ENCODE measurements at places on chromosomes 16 and 17.

DNA sequence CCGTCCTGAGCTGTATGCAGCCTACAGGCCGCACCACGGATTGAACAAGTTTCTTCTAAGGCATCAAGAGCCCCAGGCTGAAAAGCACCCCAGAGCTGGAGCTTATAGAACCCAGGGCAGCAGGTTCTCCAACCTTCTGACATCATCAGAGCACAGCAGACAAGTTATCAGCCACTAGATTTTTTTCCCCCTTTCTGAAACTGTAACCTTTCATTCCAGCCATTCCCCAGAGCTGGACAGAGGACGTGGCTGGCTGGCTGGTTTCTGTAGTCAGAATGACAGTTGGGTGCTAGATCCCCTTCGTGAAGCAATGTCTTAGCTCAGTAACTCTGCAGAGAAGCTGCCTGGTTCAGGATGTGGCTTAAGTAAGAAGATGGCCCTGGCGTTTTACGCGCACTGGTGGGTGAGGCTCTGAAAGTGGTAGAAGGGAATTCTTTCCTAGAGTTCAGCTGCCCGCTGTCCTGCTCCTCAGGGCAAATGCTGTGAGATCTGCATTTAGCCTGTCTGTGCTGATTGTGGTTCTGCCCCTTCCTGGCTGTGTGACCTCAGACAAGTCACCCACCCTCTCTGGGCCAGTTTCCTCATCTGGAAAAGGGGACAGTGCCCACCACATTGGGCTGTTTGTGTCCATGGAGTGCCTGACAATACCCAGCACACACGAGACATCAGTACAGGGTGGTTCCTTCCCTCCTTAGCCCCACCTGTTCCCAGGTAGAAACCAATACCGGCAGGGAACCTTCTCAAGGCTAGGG lies 9.1 kb downstream of the DEXI start:
- DNase-seq = no peak

- no peak for DNase-seq
These were observed 54.8 kb downstream of the VAC14 start for GRCh38 chr16:70746040-70746707.

DNA sequence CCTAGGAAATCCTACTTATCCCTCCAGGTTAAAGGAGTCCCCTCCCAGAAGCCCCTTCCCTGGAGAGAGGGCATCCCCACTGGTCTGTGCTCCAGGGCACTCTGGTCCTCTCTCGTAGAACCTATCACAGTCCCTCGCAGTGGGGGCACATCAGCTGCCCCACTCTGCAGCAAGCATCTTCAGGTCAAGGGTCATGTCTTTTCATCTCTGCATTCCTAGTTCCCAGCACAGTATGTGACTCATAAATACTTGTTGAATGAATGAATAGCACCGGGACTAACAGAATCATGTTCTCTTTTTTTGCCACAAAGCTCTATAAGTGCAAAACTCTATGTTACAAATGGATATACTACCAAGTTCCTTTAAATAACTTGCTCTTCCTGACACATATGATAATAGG lies 36.0 kb downstream of the RNF157 start:
- no peak for DNase-seq

GRCh38 chr17:72287586-72287985 lies 166.8 kb downstream of the SOX9 start:
- DNase-seq = no peak

- no peak for DNase-seq
These were observed 476.9 kb upstream of the CDH5 start for GRCh38 chr16:65889533-65889966.

DNA sequence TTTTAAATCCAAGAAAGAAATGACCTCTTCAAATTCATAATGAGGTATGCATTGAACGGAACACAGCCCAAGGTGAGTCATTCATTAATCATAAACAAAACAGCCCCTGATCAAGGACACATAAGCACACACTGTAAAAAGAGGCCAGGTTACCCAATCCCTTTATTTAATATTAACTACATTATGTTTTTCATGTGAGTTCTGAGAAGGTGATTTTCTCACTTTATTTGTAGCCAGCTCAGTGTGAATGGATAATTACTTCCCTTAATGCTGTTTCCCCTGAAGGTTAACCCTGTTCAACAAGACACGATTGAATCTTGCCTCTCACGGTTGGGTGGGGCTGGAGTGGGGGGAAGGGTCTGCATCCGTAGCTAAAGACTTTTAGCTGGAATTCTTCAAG lies 257.3 kb upstream of the SALL1 start:
- DNase-seq = no peak

- DNase-seq = no peak
These were observed 83.1 kb downstream of the SEC14L1 start for GRCh38 chr17:77223642-77224420.

- DNase-seq = no peak
These were observed 52.0 kb downstream of the RNF213 start for GRCh38 chr17:80312621-80313135.

DNA sequence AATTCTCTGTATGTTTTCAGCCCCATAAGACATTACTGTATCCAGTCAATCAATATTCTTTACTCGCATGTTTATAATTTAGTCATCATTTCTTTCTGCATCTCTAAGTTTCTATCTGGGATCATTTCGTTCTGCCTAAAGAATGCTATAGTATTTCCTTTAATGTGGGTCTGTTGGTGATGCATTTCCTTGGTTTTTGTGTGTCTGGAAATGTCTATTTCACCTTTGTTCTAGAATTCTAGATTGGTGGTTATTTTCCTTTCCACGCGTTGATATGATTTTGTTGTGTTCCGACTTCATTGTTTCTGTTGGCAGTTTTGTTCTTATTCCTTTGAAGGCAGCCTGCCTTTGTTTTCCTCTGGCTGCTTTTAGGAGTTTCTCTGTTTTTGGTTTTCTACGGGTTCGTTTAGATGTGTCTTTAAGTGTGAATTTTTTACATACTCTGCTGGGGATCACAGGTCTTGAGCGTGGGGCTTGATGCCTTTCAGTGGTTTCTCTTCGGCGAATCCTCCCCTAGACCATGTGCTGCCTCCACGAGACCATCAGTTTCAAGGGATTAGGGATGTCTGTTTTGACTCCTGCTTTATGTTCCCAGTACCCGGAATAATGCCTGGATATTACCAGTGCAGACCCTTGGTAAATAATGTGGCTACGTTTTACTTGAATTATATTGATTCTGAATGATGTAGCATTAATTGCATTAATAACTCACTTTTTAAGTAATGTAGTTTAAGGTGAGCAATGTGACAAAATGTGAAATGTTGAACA lies 23.5 kb downstream of the POLR3E start:
- no peak for DNase-seq

DNA sequence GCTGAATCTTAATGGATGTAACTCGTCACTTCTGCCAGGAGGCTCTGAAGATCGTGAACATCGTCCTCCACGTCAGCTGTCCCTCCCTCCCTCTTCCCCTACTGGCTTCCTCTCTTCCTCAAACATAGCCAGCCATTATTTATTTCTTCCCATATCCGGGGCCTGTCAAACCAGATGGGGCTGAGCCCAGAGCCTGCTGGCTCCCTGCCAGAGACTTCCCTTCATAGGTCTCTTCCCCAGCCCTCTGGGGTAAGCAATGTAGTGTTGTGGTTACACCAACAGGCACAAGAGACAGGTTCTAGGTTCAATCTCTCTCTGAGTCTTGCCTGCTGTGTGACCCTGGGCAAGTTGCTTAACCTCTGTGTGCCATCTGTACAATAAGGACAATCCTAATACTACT lies 40.1 kb upstream of the ZFP90 start:
- no peak for DNase-seq

- DNase-seq = no peak
These were observed at the start of gene CDK5R1 for GRCh38 chr17:32486701-32487472. Gene CDK5R1 (plus strand): TSS chr17:32486993. CDS start chr17:32487621, 628 bp downstream.

- peak; percentile 70 for DNase-seq
These were observed 759 bp upstream of the TP53I13 start for GRCh38 chr17:29567554-29568330.

- no peak for DNase-seq
These were observed 295.3 kb upstream of the PMFBP1 start for GRCh38 chr16:72467157-72467759.

Measured in stimulated activated CD4-positive, alpha-beta T cell treated with anti-CD3 and anti-CD28 coated beads, Interleukin-12 subunit alpha, Interleukin-12 subunit beta, amount 100 ng/mL, for 24 hours (primary cell).